ENCODE measurements at places on chromosomes 5 and 9.

GRCh38 chr5:147912011-147912410 lies 5.7 kb upstream of the C5orf46 start:
- no peak for DNase-seq

DNA sequence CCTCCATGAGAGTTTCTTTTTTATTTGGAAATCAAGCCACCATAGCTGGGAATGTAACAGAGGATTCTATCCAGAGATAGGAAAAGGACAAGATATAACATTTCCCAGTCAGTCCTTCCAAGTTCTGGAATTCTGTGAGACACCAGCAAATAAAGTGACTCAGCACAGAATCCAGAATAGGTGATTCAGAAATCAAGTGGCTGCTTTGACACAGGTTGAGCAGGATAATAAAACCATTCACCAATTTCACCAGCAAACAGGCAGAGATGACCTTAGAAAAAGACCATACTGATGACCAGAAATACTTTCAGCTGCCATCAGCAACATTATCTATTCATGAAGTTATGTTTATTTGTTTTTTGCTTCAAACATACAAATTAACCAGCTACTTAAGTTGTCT lies 491.5 kb upstream of the TUSC1 start:
- no peak for DNase-seq

GRCh38 chr9:90128587-90129190 lies 513.9 kb downstream of the DIRAS2 start:
- DNase-seq: no peak

GRCh38 chr5:31939151-31939550 lies 235.0 kb downstream of the GOLPH3 start:
- no peak for DNase-seq

DNA sequence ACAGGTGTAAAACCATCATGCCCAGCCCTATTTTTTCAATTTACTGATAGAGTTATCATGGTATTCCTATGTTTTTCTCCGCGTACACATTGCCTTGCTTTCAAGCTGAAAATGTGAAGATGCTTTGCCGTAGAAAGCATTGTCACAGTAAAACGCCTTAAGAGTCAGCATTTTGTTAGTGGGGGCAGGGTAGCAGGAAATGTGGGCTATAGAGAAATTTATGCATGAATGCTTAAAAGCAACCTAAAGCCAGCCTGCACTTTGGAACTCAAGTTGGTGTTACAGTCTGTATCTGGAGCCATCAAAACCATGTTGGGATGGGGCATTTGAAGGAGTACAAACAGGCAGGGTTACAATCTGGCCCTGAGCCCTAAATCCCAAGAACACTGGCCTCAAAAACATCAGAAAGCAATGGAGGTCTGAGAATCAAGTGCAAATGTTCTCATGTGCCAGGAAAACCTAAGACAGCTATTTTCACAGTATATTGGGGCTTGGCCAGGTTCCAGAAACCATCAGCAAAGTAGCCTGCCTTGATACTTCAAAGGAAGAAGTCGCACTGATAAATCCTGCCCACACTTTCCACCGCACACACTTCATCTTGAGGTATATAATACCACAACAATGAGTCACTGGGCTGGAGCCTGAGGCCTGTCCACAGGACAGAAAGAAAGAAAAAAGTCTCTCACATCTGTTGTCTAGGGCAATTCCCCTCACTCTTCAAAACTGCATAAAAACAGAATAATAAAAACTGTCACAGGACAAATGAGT lies 313.8 kb downstream of the ENC1 start:
- DNase-seq: no peak

GRCh38 chr5:60507687-60508086 lies 192.3 kb downstream of the DEPDC1B start:
- no peak for DNase-seq

GRCh38 chr5:11322133-11322532 lies 561.1 kb upstream of the DAP start:
- no peak for DNase-seq

- no peak for DNase-seq
These were observed 63.3 kb downstream of the COL23A1 start for GRCh38 chr5:178526773-178527457.

DNA sequence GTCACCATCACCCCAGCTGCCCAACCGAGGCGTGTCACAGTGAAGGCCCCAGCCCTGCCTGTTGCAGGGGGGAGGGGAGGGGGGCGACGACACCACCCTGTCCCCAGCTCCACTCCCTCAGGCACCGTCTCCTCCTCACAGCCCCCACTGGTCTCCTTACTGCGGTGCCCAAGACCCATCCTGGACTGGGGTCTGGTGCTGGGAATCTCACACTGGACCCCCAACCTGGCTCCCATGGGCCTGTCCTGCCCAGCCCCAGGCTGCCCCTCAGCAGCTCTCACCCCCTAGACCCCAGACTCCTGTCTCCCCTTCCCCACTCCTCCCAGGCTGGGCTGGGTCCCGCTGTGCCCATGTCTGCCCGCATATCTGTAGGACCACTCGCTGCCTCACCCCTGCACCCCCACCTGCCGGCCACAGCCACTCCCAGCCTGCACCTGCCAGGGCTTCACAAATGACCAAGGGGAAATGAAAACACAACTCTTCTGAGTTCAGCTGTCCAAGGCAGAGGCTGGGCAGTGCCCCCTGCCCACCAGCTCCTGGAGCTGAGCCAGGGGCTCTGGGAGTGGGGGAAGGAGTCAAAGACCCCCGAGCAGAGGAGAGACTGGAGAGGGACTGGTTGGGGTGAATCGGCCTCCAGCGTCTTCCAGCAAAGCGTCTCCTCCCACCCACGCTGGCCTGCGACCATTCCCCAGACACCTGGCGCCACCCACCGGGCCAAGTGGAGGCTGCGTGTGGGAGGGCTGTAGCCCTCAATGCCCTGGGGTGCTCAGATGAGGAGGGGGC lies 32.6 kb upstream of the EGFL7 start:
- DNase-seq: no peak

DNA sequence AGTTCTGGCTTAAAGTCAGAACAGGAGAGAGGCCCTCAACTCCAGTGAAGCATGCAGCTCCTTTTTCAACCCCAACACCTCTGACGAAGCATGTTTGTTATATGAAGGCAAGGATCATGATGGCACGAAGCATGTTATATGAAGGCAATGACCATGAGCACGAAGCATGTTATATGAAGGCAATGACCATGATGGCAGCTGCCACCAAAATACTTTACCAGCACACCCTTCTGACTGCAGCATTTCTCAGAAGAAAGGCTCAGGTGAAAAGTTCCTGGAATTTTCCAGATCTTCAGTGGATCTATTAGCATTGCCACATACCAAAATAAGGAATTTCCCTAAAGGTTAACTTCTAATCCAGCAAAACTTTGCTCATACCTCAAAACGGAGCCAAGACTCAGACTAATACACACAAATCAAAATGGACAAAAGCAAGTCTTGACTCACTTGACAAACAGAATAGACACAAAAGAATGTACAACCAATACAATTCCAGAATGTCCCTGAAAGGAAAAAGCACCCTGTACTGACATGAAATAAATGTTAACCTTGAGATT lies 217.4 kb downstream of the FANCC start:
- DNase-seq: no peak

- no peak for DNase-seq
These were observed 9.9 kb upstream of the NINJ1 start for GRCh38 chr9:93143830-93144530.

- DNase-seq: no peak
These were observed 6.8 kb downstream of the PIP5KL1 start for GRCh38 chr9:127923771-127924170.

GRCh38 chr9:113738496-113738892 lies 137.6 kb upstream of the ZNF618 start:
- no peak for DNase-seq

DNA sequence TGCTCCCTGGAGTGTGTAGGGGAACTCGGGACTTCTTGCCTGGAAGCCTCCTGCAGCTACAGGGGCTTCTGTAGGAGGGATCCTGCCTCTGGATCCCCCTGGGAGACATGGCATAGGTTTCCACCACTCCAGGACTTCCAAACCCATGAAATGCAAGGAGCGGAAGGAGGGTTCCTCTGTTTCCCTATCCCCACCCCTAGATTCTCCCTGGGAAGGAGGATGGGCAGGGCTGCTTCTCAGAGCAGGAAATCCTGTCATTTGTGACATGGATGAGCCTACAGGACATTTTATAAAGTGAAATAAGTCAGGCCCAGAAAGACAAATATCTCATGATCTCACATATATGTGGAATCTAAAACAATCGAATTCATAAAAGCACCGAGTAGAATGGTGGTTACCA lies 23.5 kb upstream of the SLC25A48 start:
- DNase-seq: no peak

- no peak for DNase-seq
These were observed 26.4 kb upstream of the NTNG2 start for GRCh38 chr9:132135456-132135855.

DNA sequence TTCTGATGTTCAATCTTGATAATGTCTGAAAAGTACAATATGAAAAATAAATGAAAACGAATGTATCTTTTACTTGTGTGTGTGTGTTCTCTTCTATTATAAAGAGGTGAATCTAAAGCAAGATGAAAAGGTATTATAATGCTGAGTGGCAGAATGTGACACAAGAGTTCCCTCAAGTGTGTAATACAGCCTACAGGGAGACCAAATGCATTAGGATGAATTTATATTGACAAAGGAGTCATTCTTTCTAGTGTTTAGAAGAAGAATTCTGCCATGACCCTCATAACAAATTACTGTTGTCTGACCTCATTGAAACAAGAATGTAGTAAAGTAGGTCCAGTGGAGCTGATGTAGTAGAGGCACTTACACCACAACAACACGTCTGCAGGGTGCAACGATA lies 1119.0 kb upstream of the CDH10 start:
- DNase-seq: no peak
